ENCODE measurements at places on chromosomes 13 and 19.
A peak's percentile ranks its signal among the peaks of the same experiment; 100 is the strongest.

DNA sequence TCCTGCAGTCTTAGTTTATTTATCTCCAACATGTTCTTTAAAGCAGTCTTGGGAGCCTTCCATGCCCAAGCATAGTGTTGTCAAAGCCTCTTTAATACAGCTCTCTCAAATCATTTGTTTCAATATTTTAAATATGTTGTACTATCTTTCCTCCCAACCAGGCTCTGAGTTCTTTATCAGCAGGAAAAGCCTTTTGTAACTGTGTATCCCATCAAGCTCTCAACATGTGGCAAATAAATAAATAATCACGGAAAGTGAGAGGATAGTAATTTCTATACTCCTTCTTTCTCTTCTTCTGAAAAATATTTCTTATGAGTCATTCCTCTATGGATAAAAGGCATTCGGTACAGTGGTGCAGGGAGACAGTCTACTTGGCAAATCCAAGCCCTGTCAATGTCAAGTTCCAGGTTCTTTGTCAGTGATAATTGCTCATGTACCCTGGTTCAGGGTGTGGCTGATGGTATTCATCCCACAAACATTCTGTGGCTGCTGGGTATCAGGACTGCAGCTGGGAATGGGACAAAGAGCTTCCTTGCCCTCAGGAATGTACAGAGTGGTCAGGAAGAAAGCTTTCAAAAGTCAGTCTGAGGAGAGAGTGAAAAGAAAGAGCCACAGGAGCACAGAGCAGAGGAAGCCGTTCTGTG lies 384.3 kb downstream of the EFNB2 start:
- no peak for DNase-seq
- no peaks in the 10 kb centered on the region for H3K27me3 ChIP-seq
- no peaks in the 10 kb centered on the region for H3K36me3 ChIP-seq
- H3K27ac ChIP-seq, result no peak overlapping the region
- H3K4me3 ChIP-seq, result no peak overlapping the region

GRCh38 chr19:32671883-32672593 lies 2.9 kb downstream of the ANKRD27 start:
- DNase-seq, result no peak
- peaks cover 6% of the 10 kb centered on the region for H3K27me3 ChIP-seq
- peaks cover 25% of the 10 kb centered on the region for H3K4me1 ChIP-seq
- no peak overlapping the region for H3K27ac ChIP-seq

DNA sequence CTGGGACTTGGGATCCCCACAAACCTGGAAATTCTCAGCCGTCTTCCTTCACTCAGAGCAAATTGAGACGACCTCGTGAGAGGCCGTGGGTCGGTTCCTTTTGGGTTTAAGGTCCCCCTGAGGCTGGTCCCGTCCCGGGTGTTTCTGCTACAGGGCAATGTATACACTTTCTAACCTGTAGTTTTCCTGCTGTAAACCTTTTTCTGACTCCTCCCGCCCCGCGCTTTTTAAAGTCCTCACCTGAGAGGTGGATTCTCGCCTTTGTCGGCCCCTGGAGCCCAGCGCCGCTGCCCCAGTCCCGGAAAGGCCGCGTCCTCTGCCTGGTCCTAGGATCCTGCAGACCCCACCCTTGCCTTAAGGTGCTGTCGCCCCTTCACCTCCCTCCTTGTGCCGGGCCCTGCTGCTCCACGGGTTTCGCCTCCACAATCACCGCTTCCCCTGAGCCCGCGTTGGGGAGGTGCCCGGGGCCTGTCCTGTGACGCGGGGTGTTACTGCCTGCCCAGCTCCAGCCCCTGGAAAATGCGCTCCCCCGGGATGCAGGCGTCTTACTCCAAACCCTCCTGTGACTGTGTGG lies 391 bp downstream of the ZNF761 start:
- peak overlapping the region; percentile 90 for H3K4me3 ChIP-seq
- peaks cover 46% of the 10 kb centered on the region for H3K36me3 ChIP-seq
- H3K4me1 ChIP-seq, result peaks cover 16% of the 10 kb centered on the region
- no peaks in the 10 kb centered on the region for H3K27me3 ChIP-seq
- no peak for DNase-seq
- H3K27ac ChIP-seq, result peak overlapping the region; percentile 93

DNA sequence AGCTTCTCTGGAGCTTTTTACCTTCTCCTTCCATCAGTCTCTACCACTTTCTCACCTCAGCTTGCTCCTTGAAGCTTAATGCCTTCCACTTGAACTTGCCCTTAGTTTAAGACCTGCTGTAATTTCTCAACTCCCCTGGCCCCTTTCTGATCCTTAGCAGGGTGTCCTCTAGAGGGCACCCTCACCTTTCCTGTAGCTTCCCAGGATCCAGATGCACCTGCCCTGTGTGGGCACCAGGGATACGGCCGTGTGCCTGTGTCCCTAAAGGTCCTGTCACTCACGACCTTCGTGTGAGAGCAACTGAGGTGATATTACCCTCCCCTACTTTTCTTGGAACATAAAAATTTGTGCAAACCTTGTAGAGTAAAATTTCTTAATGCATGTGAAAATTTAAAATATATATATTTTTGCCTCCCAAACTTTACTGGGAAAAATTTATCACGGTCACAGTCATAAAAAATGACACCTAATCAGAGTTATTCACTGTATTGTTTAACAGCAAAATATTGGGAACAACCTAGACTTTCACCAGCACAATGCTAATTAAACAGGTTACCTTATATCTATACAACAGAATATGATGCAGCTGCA lies 46.4 kb downstream of the PSG3 start:
- no peaks in the 10 kb centered on the region for H3K4me1 ChIP-seq
- DNase-seq, result no peak
- no peaks in the 10 kb centered on the region for H3K36me3 ChIP-seq
- H3K27ac ChIP-seq, result no peak overlapping the region
- peaks cover 10% of the 10 kb centered on the region for H3K27me3 ChIP-seq

DNA sequence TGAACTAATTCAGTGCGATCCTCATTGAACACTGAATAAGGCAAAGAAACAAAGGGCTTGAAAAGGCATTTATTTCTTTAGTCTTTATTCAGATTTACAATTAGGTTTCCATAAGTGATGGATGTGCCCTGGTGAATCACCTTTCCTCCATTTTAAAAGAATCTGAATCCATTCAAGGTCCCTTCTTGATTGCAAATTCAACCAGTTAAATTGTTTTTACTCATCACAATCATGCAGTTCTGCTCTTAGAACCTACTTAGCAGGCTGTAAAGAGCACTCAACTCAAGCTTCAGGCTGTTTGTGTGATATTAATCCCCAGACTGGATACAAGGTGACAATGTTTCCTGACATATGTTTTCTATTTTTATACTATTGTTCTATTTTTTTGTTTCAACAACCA lies 321.0 kb downstream of the TBC1D4 start:
- no peaks in the 10 kb centered on the region for H3K4me1 ChIP-seq
- peaks cover 2% of the 10 kb centered on the region for H3K27me3 ChIP-seq
- DNase-seq, result no peak
- no peak overlapping the region for H3K4me3 ChIP-seq
- H3K36me3 ChIP-seq, result no peaks in the 10 kb centered on the region

GRCh38 chr13:33058776-33059327 lies 42.6 kb downstream of the KL start:
- H3K27ac ChIP-seq, result no peak overlapping the region
- no peaks in the 10 kb centered on the region for H3K27me3 ChIP-seq
- no peak for DNase-seq
- H3K36me3 ChIP-seq, result no peaks in the 10 kb centered on the region
- H3K4me1 ChIP-seq, result no peaks in the 10 kb centered on the region
- H3K4me3 ChIP-seq, result no peak overlapping the region

DNA sequence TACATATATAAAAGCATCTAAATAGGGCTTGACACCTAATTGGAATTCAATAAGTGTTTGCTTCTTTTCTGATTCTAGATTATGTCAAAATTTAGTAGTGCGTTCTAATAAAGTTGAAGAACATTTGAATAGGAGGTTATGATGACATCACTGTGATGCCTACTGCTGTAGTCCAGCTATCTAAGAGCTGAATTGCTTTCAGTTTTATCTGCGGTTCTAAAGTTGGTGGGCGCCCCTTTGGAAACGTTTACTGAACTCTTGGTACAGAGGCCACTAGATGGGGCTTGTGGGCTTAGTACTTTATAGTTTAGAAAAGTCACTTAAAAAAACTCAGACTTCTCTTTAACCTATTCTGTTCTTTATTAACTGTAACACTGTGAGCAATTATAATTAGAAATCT lies 776.9 kb downstream of the GPC5 start:
- H3K27ac ChIP-seq, result no peak overlapping the region
- H3K4me1 ChIP-seq, result no peaks in the 10 kb centered on the region
- DNase-seq, result no peak
- H3K27me3 ChIP-seq, result no peaks in the 10 kb centered on the region
- no peaks in the 10 kb centered on the region for H3K36me3 ChIP-seq

Measured in activated CD4-positive, alpha-beta T cell treated with anti-CD3 and anti-CD28 coated beads, Interleukin-2, amount 10 ng/mL, durations not matched to agents 24 days and 14 days (primary cell).